ENCODE measurements at places on chromosomes 1 and 21. TPM values are rescaled to one million over a fixed set of nuclear protein-coding genes. Genes with fewer than 3 reads are reported as not detected.

Gene SH2D2A
- total RNA-seq: 3.5 TPM

Gene REN
- total RNA-seq: 0.59 TPM

Gene SLC44A3
- 19.3 TPM for total RNA-seq

Gene BCL2L15
- 1.3 TPM for total RNA-seq

Gene EFNA1
- total RNA-seq: 144 TPM

GRCh38 chr21:42737951-42738590 is 84.7 kb downstream of the PDE9A start:
- DNase-seq: peak; percentile 76

DNA sequence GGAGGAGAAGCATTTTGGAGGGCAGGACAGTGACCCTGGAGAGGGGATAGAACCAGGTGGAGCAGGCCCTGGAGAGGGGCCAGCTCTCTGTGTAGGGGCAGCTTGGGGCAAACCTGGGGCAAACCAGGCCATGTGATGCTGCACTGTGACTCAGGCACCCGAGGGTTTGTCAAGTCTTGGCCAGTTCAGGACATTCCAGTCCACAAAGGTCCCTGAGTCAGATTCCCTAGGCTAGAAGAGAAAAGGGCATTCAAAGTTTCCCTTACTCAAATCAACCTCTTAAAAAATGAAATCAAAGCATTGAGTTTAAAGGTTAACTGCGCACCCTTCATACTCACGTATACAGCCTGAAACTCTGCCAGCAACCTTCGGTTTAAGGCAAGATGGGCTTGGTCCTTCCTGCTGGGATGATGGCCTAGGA is 25.2 kb upstream of the PLA2G2C start:
- no peak for DNase-seq

GRCh38 chr1:21531241-21531640 is 22.0 kb downstream of the ALPL start:
- no peak for DNase-seq

- no peak for DNase-seq
These were observed 465.9 kb upstream of the DAB1 start for GRCh38 chr1:57889676-57890320.

- DNase-seq: no peak
These were observed 32.4 kb downstream of the SLC9C2 start for GRCh38 chr1:173570370-173571007.

GRCh38 chr1:20168564-20169491 is 17.1 kb upstream of the UBXN10 start:
- no peak for DNase-seq

DNA sequence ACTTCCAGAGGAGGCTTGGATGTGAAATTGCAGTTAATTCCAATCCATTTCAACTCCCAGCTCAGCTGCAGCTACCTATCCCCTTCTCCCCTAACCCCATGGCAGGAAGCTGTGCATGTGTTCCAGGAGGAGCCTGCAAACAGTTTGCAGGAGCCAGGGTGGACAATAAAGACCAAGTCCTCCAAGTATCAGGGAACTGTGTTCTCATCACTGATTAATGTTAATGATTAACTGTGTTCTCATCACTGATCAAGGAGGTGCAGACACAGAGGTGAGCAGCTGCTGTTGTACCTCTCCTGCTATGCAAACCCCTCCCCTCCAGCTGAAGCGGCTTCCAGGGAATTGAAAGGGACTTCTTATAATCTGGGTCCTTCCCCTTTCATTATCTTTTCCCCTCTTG is 19.2 kb downstream of the CLDN19 start:
- DNase-seq: no peak

GRCh38 chr1:95534985-95535384 is 301.0 kb downstream of the RWDD3 start:
- DNase-seq: no peak

DNA sequence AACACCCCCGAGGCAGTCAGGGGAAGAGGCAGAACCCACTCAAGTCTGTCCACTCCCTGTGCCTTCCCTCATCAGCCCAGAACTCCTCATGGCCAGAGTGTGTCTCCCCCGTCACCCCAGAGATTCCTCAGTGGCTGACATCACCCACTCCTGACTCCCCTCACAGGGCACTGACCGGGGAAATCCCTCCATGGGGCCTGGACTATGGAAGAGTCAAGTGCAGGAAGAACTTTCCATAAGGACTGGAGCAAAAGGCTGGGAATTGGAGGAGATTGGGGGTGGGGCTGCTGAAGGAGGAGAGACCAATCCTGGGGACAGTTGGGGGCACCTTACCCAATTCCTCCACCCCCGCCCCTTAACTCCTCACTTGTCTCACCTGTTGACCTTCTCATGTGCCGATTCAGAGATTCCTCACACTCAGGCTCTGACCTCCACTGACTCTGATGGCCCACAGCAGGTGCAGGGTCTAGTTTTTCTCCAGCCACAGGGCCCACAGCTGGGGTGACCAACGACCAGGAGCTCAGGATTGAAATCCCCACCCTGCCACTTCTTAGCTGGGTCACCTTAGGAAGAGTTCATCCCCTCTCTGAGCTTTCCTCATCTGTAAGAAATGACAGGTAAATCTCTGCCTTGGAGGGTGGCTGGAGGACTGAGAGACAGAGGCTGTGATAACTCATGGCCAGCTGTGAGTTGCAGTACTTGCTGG is 481 bp upstream of the EXTL1 start:
- no peak for DNase-seq

DNA sequence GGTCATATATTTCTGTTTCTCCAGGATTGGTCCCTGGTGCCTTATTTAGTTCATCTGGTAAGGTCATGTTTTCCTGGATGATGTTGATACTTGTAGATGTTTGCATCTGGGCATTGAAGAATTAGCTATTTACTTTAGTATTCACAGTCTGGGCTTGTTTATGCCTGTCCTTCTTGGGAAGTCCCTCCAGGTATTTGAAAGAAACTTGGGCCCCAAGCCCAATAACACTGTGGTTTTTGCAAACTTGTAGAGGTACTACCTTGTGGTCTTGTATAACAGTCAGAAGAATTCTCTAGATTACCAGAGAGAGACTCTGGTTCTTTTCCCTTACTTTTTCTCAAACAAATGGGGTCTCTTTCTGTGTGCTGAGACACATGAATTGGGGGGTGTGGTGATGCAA is 251.4 kb upstream of the B3GALT2 start:
- DNase-seq: no peak

GRCh38 chr1:145979746-145980456 is 15.4 kb downstream of the POLR3GL start:
- no peak for DNase-seq

DNA sequence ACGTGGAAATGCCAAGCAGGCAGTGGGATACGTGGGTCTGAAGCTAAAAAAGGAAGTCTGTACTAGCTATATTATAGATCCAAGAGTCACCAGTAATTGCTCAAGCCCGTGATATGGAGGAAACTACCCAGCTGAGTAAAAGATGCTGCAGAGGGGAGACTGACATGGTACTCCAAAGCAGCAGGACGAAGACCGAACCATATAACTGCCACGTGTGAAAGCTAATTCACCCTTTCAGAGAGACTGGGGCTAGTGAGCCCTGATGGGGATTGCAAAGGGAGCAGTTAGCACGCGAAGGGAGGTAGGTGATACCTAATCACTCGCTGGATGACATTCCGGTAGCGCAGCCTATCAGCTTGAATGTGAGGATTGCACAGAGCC is 316 bp downstream of the AP4B1 start:
- no peak for DNase-seq

GRCh38 chr1:244815600-244816099 is 19.8 kb upstream of the COX20 start:
- DNase-seq: peak; percentile 62

Measured in lower lobe of right lung (tissue), 2 donors.